Naive thymus-derived CD4-positive, alpha-beta T cell (primary cell): ENCODE measurements at places on chromosomes 12 and 14. TPM values are rescaled to one million over a fixed set of nuclear protein-coding genes. Genes with fewer than 3 reads are reported as not detected.
A peak's percentile ranks its signal among the peaks of the same experiment; 100 is the strongest.

DNA sequence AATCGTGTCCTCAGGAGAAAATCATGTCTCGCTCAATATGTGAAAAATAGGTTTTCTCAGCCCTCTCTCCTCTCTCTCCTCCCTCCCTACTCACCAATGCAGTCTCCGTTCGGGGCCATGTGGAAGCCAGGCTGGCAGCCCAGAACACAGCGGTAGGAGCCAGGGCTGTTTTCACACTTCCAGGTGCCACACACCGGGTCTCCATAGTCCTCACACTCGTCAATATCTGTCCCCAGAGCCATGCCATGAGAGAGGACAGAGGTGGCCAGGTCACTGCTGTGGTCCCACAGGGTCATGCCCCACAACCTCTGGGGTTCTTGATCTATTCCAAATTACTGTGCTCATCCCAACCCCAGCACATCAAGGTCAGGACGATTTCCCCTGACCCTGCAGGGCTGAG is 13.5 kb downstream of the ISCA2 start:
- no peaks in the 10 kb centered on the region for H3K4me1 ChIP-seq

GRCh38 chr12:116427200-116427930 is 131.8 kb upstream of the MAP1LC3B2 start:
- H3K27me3 ChIP-seq: no peaks in the 10 kb centered on the region
- no peaks in the 10 kb centered on the region for H3K36me3 ChIP-seq

DNA sequence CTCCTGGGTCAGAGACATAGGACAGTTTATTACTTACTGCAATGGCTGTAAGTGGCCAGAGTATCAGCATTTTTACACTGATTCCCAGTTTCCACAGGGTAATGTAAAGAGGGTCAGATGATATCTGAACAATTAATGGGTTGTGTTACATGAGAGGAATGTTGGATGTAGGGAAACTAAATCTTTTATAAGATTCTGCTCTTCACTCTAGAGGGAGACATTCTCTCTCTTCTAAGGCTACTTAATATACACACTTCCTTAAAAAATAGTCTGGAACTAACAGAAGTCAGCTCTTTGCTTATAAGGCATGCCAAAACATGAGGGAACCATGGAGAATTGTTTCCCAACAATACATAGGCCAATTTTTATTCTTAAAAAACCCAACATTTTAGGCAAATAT is 389.8 kb downstream of the ETNK1 start:
- DNase-seq: no peak
- no peaks in the 10 kb centered on the region for H3K36me3 ChIP-seq

GRCh38 chr14:99388286-99388685 is 92.4 kb downstream of the SETD3 start:
- H3K27me3 ChIP-seq: no peaks in the 10 kb centered on the region
- H3K27ac ChIP-seq: no peak overlapping the region
- no peaks in the 10 kb centered on the region for H3K4me1 ChIP-seq
- H3K36me3 ChIP-seq: no peaks in the 10 kb centered on the region

GRCh38 chr14:49957089-49957852 is 64.4 kb downstream of the ARF6 start:
- H3K4me3 ChIP-seq: no peak overlapping the region
- H3K27me3 ChIP-seq: no peaks in the 10 kb centered on the region
- no peaks in the 10 kb centered on the region for H3K36me3 ChIP-seq
- no peak for DNase-seq
- H3K27ac ChIP-seq: no peak overlapping the region
- H3K4me1 ChIP-seq: no peaks in the 10 kb centered on the region

- no peaks in the 10 kb centered on the region for H3K27me3 ChIP-seq
- peaks cover 6% of the 10 kb centered on the region for H3K36me3 ChIP-seq
- no peak for DNase-seq
- H3K4me3 ChIP-seq: no peak overlapping the region
Observed at GRCh38 chr12:1457901-1458300, 136.5 kb downstream of the FBXL14 start.

- H3K4me1 ChIP-seq: peaks cover 3% of the 10 kb centered on the region
- H3K36me3 ChIP-seq: no peaks in the 10 kb centered on the region
- no peaks in the 10 kb centered on the region for H3K27me3 ChIP-seq
- no peak for DNase-seq
- H3K27ac ChIP-seq: no peak overlapping the region
- no peak overlapping the region for H3K4me3 ChIP-seq
Observed at GRCh38 chr12:12511021-12511783, 51.5 kb downstream of the DUSP16 start.

GRCh38 chr12:110869026-110869425 is 22.2 kb downstream of the CCDC63 start:
- H3K27me3 ChIP-seq: no peaks in the 10 kb centered on the region
- no peak overlapping the region for H3K4me3 ChIP-seq
- H3K27ac ChIP-seq: no peak overlapping the region

DNA sequence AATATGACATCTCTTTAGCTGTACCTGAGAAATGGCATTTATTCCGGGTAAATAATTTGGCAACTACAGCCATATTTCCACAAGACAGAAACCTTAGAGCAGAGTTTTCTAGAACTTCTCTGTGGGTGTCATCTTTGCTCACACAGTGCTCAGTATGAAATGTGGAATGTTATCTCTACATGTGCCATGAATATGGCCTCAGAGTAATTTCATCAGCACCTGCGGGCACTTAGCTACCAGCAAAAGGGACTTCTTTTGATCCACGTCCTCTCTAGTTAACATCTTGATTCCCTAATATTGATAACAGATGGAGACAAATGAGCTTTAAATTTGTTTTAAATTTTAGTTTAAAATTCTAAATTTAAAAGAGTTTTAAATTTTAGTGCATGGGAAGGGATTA is 2.9 kb upstream of the ATG14 start:
- no peaks in the 10 kb centered on the region for H3K27me3 ChIP-seq
- H3K36me3 ChIP-seq: peaks cover 7% of the 10 kb centered on the region
- peaks cover 11% of the 10 kb centered on the region for H3K4me1 ChIP-seq
- DNase-seq: no peak
- H3K4me3 ChIP-seq: no peak overlapping the region

DNA sequence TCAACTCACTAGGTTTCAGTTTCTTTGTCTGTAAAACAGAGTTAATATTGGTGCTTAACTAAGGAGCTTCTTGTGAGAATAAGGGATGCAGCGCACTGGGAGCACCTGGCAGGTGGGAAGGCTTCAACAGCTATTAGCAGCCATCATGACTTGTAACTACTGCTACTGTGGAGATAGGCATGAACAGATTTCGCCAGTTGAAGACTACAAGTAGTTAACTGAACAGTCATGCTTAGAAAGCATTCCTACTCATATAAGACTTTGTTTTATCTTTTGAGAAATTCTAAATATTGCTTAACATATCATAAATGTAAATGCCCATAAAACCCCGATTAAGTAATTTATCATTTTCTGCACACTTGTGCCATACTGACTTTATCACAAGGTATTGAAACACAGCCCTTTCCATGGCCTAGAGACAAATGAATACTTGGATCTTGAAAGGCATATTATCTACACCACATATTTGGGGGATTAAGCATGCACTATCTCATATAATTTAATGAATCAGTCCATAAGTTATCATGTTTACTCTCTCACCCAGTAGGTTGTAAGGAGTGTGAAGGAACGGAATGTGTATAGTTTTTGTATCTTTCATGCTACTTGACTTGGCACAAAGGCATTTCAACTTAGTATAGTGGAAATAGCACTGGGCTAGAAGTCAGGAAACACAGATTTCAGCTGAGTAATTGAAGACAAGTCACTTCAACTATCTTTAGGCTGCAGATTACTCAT is 16.1 kb downstream of the NTN4 start:
- DNase-seq: no peak
- H3K36me3 ChIP-seq: no peaks in the 10 kb centered on the region
- H3K4me3 ChIP-seq: no peak overlapping the region
- H3K27me3 ChIP-seq: no peaks in the 10 kb centered on the region
- H3K4me1 ChIP-seq: no peaks in the 10 kb centered on the region
- H3K27ac ChIP-seq: no peak overlapping the region

GRCh38 chr14:24068711-24069410 is 2.5 kb upstream of the CPNE6 start:
- no peaks in the 10 kb centered on the region for H3K27me3 ChIP-seq
- no peak overlapping the region for H3K27ac ChIP-seq
- no peak overlapping the region for H3K4me3 ChIP-seq
- DNase-seq: no peak

DNA sequence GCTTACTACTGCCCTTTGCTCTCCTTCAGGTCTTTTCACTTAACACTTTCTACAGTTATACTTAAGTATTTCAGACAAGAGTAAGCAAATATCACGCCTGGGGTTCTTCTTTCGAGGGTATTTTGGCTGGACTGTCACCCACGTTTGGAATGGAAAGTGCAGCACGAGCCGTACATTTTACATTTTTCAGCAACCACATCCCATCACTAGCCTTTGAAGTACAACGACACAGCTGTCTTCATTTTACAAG is 349 bp upstream of the FAM177A1 start:
- no peak for DNase-seq
- H3K27me3 ChIP-seq: no peaks in the 10 kb centered on the region
- H3K36me3 ChIP-seq: no peaks in the 10 kb centered on the region
- H3K27ac ChIP-seq: peak overlapping the region; percentile 99

DNA sequence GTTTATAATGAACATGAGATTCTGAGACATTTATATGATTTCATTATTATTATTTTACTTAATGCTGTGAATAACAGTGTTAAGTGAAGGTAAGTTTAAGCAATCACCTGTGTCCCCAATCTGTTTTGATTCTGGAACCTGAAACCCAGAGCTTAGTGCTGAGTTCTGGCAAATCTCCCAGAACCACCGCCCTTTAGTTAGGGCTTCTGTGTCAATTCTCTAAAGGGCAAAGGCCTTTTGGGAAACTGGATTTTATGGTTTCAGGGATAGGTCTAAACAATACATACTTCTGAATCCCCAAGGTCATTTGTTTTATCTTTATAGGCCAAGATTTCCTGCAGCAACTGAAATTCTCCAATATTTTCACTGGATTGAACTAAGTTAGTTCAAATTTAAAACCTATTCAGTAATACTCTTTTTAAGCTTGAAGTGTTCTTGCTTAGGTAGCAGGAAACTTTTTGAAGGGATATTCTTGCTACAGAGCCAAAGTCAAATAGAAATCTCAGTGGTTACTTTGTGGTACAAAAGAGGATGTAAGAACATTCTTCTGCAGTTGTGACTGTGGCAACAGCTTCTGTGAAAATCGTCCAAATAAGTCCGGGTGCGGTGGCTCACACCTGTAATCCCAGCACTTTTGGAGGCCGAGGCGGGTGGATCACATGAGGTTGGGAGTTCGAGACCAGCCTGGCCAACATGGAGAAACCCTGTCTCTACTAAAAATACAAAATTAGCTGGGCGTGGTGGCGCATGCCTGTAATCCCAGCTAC is 10.0 kb upstream of the PKP2 start:
- no peak overlapping the region for H3K4me3 ChIP-seq
- no peak overlapping the region for H3K27ac ChIP-seq
- no peak for DNase-seq

- DNase-seq: no peak
- H3K4me1 ChIP-seq: no peaks in the 10 kb centered on the region
- H3K27me3 ChIP-seq: no peaks in the 10 kb centered on the region
- no peak overlapping the region for H3K4me3 ChIP-seq
- no peaks in the 10 kb centered on the region for H3K36me3 ChIP-seq
- no peak overlapping the region for H3K27ac ChIP-seq
Observed at GRCh38 chr12:12185414-12185813, 81.4 kb downstream of the LRP6 start.

- H3K4me1 ChIP-seq: no peaks in the 10 kb centered on the region
- H3K27ac ChIP-seq: no peak overlapping the region
- H3K27me3 ChIP-seq: no peaks in the 10 kb centered on the region
Observed at GRCh38 chr12:8692573-8692972, 5.2 kb upstream of the RIMKLB start.

DNA sequence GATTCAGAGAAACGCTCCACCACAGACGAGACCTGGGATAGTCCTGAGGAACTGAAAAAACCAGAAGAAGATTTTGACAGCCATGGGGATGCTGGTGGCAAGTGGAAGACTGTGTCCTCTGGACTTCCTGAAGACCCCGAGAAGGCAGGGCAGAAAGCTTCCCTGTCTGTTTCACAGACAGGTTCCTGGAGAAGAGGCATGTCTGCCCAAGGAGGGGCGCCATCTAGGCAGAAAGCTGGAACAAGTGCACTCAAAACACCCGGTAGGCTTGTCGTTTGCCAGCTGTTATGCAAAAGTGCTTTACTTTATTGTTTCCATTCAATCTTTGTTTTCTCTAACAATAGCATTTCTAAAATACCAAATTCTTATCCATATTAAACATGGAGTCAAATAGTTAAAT is 287.3 kb downstream of the NAV3 start:
- no peak for DNase-seq
- no peak overlapping the region for H3K4me3 ChIP-seq
- no peaks in the 10 kb centered on the region for H3K36me3 ChIP-seq
- H3K27ac ChIP-seq: no peak overlapping the region
- H3K4me1 ChIP-seq: no peaks in the 10 kb centered on the region
- H3K27me3 ChIP-seq: no peaks in the 10 kb centered on the region

GRCh38 chr12:129589503-129589902 is 314.3 kb downstream of the TMEM132D start:
- no peaks in the 10 kb centered on the region for H3K36me3 ChIP-seq
- H3K4me1 ChIP-seq: no peaks in the 10 kb centered on the region
- no peak overlapping the region for H3K27ac ChIP-seq
- DNase-seq: no peak
- no peak overlapping the region for H3K4me3 ChIP-seq

DNA sequence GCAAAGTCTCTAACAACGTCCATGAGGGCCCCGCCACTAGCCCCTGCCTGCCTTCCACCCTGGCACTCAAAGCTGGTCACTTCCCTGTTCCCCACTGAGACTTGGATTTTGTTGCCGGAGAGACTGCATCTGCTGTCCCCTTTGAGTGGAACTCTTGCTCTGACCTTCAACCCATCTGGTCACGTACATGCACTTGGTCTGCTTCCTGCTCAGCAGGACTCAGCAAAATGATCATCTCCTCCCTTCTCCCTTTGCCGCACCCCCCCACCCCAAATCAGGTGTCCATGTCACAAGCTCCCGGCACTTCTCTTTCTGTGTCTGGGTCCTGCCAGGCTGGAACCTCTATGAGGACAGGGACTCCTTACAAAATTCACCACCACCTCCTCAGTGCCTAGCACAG is 180.9 kb downstream of the CHST11 start:
- no peaks in the 10 kb centered on the region for H3K27me3 ChIP-seq
- H3K4me3 ChIP-seq: no peak overlapping the region
- no peak for DNase-seq
- no peaks in the 10 kb centered on the region for H3K36me3 ChIP-seq
- H3K4me1 ChIP-seq: no peaks in the 10 kb centered on the region

DNA sequence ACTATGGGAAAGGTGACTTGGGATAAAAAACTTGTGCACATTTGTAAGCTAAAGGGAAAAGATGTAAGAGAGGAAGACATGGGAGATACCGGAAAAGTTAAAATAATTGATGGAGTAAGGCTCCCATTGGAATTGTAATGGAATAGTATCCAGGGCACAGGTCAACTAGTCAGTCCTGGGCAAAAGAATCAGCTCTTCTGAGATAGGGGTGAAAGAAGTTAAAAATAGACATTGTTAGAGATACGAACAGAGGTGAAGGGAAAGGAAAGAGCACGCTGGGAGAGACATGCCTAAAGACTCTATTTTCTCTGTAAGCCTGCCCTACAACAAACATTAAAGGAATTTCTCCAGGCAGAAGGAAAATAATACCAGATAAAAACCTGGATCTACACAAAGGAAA is 101.6 kb downstream of the SLC41A2 start:
- H3K4me1 ChIP-seq: no peaks in the 10 kb centered on the region
- no peak for DNase-seq
- H3K36me3 ChIP-seq: no peaks in the 10 kb centered on the region
- no peak overlapping the region for H3K27ac ChIP-seq

The KCNA1 gene
- total RNA-seq: not detected in 2 replicates

The TMTC1 gene
- 0.61 and 0.73 TPM in 2 replicates for total RNA-seq

The FGF23 gene
- total RNA-seq: not detected

The METTL1 gene
- total RNA-seq: 16.0 TPM

The CLEC1A gene
- total RNA-seq: 1.0 TPM

The A2M gene
- not detected for total RNA-seq

The GEMIN2 gene
- 13.9 TPM for total RNA-seq

The PLEKHG7 gene
- total RNA-seq: 0.56 TPM

The ESPL1 gene
- total RNA-seq: 1.1 TPM
